ENCODE measurements at places on chromosomes 5 and 9.
A peak's percentile ranks its signal among the peaks of the same experiment; 100 is the strongest.

DNA sequence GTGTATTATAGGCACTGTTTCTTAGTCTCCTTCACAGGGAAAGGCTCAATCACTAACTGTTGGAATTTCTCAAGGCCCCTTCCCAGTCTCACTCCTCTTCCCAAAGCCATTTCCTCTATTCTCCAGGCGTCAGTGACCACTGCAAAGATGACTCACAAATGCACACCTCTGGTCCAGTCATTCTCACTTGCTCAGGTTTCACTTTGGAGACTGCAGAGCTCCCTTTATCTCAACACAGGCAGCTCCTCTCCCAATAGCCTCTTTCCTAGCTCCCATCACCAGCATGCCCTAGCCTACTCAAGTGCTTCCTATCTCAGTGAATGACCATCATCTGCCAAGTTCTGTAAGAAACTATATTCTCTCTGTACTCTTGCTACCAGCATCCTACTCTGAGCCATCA, 323.6 kb downstream of the NTRK2 start:
- no peak for DNase-seq

- no peak for DNase-seq
Measured at GRCh38 chr5:10595293-10595671, 31.4 kb downstream of the ANKRD33B start.

GRCh38 chr9:98359569-98359968, 104.1 kb upstream of the TBC1D2 start:
- no peak for DNase-seq

DNA sequence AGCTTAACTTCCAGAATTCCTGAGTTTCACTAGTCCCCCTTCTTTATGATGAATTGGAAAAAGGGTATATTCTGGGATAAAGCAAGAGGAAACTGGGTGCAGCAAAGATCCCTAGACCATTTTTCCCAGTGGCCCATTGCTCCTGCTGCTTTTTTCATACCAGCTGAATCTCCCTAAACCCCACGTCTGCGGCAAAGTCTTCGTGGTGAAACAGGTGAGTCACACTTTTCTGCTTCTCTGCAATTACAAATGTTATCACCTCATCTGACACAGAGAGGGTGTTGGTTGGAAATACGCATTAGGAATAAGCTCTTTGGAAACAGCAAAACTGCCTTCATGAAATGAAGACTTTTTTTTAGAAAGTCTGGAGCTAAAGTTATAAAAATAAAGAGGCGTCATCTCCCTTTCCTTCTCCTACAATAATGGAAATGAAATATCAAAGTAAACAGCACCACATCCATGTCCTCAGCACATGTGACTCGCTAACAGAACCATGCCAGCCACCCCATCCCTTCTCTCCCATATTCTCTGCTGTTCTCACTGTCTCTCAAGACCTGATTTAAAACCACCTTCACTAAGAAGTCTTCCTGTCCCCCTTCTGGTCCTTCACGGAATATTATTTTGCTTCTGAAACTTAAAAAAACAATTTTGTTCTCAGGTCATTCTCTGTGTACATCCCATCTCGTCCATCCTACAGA, 39.5 kb upstream of the GLRX start:
- DNase-seq = peak; percentile 12

GRCh38 chr9:70398145-70398556, 16.3 kb downstream of the KLF9 start:
- DNase-seq = no peak

GRCh38 chr9:7739595-7739994, 60.0 kb downstream of the DMAC1 start:
- no peak for DNase-seq

DNA sequence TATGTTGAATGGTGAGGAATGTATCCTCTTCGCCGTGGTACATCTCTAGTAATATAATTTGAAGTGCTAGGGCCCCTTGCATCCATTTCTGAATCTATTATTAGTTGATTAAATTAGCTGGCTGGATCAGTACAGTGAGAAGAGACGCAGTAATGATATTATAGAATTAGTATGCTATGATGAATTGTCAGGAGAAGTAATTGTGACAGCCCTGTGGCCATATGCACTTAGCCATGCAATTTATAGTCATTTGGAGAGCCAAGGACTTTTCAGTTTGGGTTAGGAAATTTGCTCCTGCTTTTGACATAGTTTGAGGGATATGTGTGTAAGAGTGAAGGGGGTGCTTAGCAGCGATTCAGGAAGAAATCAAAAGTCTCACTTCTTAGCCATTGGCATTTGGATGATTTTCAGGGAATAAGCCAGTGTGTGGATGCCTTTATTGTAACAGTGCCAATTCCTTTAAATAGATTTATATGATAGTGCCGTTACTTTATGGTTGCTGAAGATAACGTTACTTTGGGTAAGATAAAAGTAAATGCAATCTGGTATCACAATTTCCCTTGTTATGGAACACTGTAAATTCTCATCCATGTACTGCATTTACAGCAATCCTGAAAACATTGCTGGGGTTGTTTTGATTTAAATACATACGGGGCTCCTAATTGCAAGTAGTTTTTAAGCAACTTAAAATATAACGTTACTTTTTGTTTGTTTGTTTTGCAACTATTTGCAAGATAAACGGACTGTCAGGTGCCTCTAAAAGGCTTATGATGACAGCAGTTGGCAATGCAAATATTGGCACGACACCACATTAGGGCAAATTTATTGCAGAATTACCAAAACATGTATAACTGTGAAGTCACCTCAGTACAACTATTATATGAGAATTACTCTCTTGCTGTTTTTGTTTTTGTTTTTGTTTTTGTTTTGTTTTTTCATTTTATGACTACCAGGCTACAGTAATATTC, 875.4 kb upstream of the WWC1 start:
- DNase-seq = no peak

DNA sequence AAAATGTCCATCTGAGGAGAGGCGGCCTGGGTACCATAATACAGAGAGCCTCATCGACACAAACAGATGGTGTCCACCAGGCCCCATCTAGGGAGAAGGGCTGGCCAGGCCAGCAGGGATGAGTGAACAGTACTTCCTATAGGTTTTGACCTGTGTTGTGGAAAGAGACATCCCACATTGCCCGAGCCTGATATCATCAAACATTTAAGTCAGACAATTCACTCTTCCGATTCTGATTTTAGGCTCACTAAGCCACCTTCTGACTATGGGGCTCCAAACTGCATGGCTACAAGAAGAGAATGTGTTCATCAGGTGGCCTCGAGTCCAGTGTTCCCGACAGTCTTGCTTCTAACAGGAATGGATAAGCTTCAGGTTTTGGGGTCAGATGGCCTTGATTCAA, 38.9 kb downstream of the SLC22A5 start:
- DNase-seq = no peak

- no peak for DNase-seq
Measured at GRCh38 chr9:18451406-18451805, 22.5 kb upstream of the ADAMTSL1 start.

GRCh38 chr5:120465436-120465961, 1.4 kb downstream of the PRR16 start:
- no peak for DNase-seq

- DNase-seq = no peak
Measured at GRCh38 chr9:134216449-134216951, 52.1 kb upstream of the RNU6ATAC start.

GRCh38 chr9:106772523-106773290, 90.3 kb upstream of the ZNF462 start:
- no peak for DNase-seq
